ENCODE measurements at places on chromosomes 13 and 19.
A peak's percentile ranks its signal among the peaks of the same experiment; 100 is the strongest.

DNA sequence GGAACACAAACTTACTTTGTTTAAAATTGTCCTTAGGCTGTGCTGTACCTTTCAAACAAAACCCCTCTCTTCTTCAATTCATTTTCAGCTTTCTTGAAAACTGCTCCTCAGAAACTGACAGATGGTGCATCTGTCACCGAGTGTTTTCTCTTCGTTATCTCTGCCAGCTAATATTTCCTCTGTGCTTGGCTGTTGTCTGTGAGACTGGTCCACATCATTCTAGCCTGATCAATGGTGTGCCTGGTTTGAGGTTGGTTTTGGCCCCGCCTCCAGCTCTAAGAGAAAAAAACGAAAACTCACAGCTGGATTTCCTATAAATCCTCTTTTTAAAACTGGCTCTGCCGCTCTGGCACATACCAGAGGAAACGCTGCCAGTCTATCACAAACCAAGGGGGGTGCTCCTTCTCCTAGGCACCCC lies 79.7 kb downstream of the STARD13 start:
- no peak for DNase-seq

- no peak for DNase-seq
Observed at GRCh38 chr13:69300131-69300530, 807.5 kb upstream of the ATXN8OS start.

DNA sequence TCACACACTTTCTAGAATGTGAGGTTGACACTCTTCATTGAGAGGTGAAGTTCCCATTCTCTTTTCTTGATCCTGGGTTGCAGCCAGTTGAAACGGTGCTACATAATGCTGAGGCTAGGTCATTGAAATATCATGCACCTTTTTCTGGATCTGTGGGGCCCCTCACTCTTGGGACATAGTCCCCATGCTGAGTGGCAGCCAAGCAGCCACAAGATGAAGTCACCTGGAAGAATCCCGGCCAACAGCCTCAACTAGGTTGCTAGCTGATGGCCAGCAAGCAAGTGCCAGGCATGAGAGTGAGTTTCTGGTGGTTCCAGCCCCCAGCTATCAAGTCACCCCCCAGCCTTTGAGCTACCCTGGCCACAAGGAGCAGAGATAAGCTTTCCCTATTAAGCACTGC lies 148.5 kb upstream of the TSHZ3 start:
- DNase-seq, result no peak

GRCh38 chr13:70568571-70568970 lies 460.3 kb upstream of the KLHL1 start:
- peak; percentile 4 for DNase-seq

- DNase-seq, result peak; percentile 95
Observed at GRCh38 chr19:15297416-15298224, 34.7 kb downstream of the BRD4 start.

GRCh38 chr13:22053053-22053452 lies 382.2 kb downstream of the FGF9 start:
- no peak for DNase-seq

DNA sequence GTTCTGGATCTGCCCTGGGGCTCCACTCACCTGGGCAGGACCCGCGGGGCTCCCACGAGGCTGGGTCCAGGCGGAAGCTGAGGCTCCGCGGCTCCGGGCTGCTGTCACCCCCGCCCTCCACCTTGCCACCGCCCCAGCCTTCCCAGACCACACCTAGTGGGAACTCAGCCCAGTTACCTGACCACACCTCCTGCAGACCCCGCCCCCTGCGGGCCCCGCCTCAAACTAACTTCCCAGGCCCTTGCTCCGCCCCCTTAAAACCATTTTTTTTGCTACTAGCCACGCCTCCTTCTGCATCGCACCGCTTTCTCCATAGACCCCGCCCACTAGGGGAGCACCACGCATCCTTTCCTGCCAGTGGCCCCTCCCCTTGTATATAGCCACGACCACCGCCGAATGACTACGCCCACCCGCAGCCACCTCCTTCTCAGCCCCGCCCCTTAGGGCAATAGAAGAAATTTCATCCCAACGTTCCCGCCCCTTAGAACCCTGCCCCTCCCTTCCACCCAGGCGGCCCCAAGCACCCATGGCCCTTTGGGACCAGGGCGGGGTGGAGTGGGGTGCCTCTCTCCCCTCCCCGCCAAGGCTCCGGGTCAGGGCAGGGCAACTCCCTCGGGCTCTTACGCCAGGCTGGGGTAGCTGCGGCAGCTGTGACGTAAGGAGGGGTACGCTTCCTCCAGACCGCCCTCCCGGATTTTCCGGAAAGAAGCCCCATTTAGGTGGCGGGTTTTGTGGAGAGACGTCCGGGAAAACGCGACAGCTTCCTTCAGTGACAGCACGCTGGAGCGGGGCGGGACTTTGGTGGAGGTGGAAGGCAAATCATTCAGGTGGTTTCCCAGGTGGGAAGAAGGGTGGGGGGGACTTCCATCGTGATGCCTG lies at the start of gene SH2D3A:
Gene SH2D3A (minus strand): TSS at position 79 of the 879 bp plus-strand sequence. CDS start 3,687 bp downstream, outside the sequence.
- peak; percentile 16 for DNase-seq

- peak; percentile 76 for DNase-seq
Observed at GRCh38 chr19:5093948-5094718, 125.2 kb downstream of the KDM4B start.

DNA sequence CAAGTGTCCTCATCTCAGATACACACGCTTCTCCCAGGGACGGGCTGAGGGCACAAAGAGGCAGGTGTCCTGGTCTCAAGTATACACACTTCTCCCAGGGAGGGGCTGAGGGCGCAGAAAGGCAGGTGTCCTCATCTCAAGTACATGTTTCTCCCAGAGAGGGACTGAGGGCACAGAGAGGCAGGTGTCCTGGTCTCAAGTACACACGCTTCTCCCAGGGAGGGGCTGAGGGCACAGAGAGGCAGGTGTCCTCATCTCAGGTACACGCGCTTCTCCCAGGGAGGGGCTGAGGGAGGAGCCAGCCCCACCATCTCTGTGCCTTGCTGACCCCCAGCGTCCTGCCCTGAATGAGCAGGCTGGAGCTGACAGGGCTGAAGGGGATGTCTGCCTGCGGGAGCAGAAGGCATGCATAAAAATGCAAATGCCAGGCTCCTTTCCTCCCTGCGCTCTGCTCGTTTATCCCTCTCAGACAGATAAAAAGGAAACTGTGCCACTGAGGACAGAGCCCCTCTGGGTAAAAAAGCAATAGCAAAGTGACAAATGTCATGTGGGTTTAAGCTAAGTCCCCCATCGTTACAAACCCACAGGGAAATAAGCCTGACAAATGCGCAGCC lies 96.1 kb upstream of the UQCRFS1 start:
- DNase-seq, result peak; percentile 46

DNA sequence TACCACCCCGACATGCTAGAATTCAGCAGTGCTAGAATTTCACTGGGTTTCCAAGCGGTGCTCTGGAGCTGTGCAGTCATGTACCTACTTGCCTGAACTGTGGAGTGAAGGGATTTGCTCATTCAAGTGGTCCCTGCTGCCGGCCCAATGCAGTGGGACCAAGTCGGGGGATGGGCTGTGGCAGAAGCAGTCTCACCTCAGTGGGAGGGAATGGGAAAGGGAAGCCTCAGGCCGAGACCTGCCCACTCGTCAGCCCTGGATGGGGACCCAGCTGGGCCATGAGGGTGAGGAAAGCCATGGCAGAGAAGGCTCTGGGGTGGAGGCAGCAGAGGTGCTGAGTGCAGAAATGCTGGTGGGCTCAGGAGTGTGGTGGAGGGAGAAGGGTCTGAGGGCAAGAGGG lies 14.9 kb downstream of the KLHL26 start:
- DNase-seq, result no peak

GRCh38 chr13:30966101-30966500 lies 33.6 kb downstream of the TEX26 start:
- DNase-seq, result no peak

- DNase-seq, result no peak
Observed at GRCh38 chr13:80134346-80134745, 206.6 kb downstream of the SPRY2 start.

DNA sequence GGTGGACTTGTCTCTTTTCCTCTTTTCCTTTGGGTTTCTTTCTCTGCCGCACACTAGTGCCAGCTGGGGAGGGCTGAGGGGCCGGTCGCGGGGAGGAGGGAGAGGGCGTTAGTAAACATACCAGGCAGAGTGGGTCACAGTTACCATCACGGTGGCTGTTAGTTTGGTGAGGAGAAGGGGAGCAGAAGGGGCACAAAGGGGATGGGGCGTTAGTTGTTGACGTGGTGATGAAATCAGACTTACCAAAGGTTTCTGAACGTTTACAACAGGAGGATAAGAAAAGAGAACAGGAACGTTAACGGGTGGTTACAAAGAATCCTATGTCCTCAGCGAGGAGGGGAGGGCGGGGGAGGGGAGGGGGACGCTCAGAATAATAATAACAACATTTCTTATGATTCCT lies 77.9 kb downstream of the PTPRS start:
- no peak for DNase-seq

GRCh38 chr13:45437947-45438346 lies 19.8 kb upstream of the SLC25A30 start:
- no peak for DNase-seq

GRCh38 chr13:44573790-44574465 lies 2.2 kb downstream of the TSC22D1 start:
- no peak for DNase-seq

Data from SHP77 (cell line).